ENCODE measurements at places on chromosomes 5 and 9.

- DNase-seq: no peak
Observed at GRCh38 chr9:81225596-81225995, 463.8 kb downstream of the TLE1 start.

DNA sequence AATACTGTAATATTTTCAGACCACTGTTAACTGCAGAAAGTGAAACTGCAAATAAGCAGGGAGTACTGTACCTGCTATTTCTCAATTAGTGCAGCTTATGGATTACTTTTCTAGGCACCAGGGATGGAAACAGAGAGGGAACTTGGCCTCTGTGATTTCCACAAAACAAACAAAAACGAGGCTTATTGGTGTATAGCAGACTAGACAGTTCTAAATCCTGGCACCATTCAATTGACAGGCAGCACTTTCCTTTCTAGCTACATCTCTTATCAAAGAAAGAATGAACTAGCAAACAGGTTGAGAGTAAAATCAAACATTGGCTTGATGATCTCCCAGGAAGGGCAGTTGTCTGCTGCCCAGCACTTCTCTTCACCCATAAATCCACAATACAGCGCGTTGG is 16.0 kb upstream of the IL33 start:
- DNase-seq: no peak

DNA sequence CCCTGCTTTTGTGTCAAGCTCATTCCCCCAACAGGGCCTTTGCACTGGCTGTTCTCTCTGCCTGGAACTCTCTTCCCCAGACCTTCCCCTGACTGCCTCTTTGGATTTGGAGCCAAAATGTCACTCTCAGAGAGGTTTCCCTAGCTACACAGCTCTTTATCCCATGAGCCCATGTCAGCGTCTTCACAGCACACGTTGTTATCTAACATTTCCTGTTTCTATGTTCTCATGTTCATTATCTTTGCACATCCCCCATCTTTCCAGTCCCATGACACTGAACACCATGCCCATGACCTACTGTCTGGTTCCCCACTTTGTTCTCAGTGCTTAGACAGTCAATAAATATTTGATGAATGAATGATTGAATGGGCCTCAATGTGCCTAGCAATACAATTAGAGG is 26.3 kb upstream of the ARSI start:
- no peak for DNase-seq

DNA sequence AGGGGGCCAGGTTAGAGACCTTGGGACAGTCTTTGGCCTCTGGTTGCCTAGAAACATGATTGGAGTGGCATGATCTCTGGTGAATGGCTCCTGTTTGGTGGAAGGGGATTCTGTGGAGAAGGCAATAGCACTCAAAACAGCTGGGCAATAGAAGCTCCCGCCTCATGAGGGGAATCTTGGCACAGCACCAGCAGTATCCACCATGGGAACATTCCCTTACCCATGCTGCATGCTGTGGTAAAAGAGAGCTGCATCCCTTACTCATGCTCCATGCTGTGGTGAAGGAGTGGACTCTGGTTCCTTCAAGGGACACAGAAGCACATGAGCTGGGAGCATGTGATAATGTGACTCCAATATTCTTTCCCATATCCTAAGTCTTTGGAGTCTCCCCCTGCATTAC is 160.6 kb downstream of the PJA2 start:
- no peak for DNase-seq

DNA sequence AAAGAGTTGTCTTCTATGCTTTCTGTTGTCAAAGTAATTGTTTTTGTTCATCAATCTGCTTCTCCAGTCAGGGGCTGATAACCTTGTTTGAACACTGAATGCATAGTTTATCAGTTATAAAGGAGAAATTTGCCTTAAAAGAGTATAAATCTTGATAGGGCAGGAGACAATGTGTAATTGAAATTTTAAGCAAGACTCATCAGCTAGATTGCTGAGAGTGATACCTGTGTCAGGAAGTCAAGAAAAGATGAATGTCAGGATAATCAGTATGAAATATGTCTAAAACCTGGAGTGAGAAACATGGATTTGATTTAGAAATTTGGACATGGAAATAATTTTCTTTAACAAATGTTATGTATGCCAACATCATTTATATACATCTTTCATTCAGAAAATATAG is 1258.1 kb downstream of the EFNA5 start:
- no peak for DNase-seq

DNA sequence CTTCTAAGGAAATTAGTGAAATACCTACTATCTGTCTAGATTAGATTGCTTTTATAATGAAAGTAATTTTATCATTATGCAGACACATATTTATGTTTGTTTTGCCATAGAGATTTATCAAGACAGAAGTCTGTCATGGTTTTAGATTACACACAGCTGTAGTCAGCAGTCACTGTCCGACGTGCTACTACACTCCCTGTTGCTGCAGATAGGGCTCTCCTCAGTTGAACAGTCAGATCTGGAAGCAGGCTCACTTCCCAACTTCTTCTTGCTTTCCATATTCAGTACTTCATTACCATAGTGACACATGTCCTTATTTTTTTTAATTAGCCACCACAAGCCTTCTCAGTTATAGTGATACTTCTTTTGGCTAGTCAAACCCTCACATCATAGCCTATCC is 329.9 kb upstream of the ITGA1 start:
- DNase-seq: no peak

- DNase-seq: no peak
Observed at GRCh38 chr9:33139421-33140228, 27.5 kb downstream of the B4GALT1 start.

GRCh38 chr5:39857041-39857440 is 432.3 kb upstream of the DAB2 start:
- no peak for DNase-seq

DNA sequence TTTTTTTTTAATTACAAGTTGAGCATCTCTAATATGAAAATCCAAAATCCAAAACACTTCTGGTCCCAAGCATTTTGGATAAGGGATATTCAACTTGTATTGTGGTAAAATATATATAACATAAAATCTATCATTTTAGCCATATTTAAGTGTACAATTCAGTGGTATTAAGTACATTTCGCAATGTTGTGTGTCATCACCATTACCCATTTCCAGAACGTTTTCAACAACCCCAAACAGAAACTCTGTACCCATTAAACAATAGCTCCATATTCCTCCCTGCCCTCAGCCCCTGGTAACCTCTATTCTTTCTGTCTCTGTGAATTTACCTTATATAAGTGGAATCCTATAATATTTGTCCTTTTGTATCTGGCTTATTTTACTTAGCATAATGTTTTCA is 24.9 kb downstream of the TICAM2 start:
- DNase-seq: no peak

GRCh38 chr9:16455842-16456241 is 414.6 kb downstream of the BNC2 start:
- DNase-seq: no peak

DNA sequence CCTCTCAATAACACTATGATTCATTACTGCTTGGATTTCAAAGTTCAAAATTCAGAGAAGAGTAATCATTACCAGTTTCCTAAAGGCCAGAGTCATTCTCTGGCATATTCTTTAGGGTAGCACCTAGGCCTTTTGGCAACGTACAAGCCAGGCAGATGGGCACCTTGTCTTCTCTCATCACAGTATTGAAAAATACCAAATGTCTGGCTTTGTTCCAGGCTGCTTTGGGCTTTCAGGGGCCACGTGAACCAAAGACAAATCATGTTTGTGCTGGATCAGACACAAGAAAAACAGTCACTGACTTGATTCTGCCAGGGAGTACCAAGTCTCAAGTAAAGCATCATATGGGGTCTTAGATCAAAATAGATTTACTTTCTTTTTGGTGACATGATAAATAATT is 15.5 kb downstream of the MEGF9 start:
- no peak for DNase-seq

GRCh38 chr5:50727149-50727496 is 60.7 kb downstream of the PARP8 start:
- no peak for DNase-seq

DNA sequence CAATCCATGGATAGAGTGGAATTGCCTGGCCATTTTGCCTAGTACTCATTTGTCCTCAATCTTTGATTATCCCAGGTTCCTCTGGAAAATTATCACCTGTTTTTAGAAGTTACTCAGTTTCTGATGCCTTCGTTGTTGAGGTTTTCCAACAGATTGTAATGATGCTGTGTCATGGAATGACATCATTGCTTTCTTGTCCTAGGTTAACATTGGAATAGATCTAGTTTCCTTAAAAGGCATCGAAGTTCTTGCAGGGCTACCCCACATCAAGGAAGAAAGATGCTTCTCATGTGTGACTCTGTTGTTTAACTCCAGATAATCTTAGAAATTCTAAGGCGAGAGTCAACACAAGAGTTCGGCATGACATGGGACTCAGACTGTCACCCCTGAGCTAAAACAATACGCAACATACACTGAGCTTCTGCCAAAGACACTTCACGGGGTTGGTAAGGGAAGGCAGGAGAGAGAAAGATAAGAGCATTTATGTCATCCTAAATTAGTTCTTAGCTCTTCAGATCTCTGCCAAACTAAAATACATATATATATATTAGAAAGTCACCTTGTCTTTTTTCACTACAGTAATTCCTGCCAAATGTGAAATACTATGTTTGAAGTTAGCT is 293.2 kb upstream of the WWC1 start:
- no peak for DNase-seq

- no peak for DNase-seq
Observed at GRCh38 chr9:130029223-130029973, 13.6 kb downstream of the FNBP1 start.

GRCh38 chr5:37869216-37869615 is 29.4 kb upstream of the GDNF start:
- no peak for DNase-seq

DNA sequence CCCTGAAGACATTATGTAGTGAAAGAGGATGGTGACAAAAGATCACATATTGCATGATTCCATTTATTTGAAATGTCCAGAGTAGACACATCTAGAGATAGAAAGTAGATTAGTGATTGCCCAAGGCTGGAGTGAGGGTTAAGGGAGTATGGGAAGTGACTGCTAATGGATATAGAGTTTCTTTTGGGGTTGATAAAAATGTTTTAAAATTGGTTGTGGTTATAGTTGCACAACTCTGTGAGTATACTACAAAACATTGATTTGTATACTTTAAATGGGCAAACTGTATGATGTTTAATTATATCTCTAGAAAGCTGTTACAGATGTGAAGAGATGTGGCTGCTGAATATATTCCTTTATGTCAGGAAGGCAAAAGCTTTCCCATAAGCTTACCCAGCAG is 202.8 kb downstream of the CCDC171 start:
- no peak for DNase-seq

DNA sequence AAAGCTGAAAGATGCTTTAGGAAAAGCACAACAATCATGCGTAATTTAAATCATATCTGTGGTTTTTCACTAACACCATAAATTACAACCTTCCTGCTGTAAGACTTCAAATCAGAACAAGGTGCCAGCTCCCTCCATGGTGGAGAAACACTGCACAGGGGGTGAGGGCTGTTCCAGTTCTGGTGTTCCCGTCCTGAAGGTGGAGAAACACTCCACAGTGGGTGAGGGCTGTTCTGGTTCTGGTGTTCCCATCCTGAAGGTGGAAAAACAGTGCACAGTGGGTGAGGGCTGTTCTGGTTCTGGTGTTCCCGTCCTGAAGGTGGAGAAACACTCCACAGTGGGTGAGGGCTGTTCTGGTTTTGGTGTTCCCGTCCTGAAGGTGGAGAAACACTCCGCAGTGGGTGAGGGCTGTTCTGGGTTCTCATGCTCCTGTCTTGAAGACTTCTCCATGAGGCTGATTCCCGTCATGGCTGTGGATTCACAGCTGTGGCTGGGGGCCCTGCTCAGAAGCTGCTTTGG is 12.9 kb downstream of the PLEKHG4B start:
- DNase-seq: no peak

GRCh38 chr9:68541568-68541967 is 885 bp upstream of the TMEM252 start:
- DNase-seq: no peak

DNA sequence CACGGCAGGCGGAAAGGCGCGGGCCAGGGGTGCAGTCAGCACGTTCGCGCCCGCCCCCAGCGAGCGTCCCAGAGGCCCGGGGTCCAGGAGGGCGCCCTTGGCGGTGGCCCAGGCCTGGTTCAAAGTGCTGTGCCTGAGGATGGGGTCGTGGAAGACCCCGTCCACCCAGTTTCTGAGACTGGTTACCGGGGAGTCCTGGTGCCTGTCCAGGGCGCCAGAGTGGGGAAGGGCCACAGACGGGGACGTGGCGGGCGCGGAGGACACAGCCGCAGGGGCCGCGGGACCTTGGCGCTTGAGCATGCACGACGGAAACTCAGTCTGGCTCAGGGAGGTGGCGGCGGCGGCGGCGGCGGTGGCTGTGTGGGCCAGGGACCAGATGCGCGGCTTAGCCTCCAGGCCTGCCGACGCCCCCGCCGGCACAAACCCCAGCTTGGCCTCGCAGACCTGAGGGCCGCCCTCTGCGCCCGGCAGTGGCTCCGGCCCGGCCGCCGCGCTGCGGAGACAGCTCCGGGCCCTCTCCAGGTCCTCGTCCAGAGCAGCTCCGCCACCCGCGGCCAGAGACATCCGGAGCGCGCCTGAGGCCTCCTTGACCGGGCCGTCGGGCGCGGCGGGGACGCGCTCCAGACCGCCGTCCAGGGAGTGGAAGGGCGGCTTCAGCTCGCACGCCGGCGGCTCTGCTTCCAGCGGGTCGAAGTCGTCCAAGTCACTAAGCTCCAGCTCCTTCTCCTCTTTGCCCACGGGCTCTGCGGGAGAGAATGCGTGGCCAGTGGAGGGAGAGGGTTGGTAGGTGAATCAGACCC is 4.5 kb downstream of the IRX4 start:
- DNase-seq: no peak

- DNase-seq: no peak
Observed at GRCh38 chr9:81522716-81523551, 166.4 kb downstream of the TLE1 start.

DNA sequence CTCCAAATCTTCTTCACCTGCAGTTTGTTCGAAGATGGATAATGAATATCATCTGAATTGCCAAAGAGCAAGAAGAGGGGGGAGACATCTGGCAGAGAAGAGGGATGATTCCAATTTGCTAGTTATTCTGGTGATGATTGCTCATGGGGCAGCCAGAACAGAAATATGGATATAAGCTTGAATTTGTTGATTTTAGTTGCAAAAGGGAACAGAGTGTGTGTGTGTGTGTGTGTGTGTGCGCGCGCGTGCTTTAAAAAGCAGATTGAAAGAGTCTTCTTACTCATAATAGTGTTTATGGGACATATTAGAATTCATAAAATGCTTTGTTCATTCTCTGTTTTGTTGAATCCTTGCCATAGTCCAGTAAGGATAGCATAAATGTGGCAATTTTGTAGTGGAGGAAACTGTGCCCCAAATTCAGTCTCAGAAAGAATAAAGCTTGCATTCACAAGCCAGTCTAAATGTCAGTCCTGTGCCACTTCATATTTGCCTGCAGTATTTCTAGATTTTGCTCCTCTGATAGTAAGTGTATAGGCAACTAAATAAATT is 436.3 kb upstream of the KLF4 start:
- DNase-seq: no peak
